ENCODE measurements at places on chromosomes 13 and 19. TPM values are rescaled to one million over a fixed set of nuclear protein-coding genes. Genes with fewer than 3 reads are reported as not detected.

Gene TUBB4A
- total RNA-seq = 1.5 TPM

Gene GJB6
- 1.3 TPM for total RNA-seq

Gene TSSK6
- total RNA-seq = 3.8 TPM

Gene PPP1R13L
- 3.4 TPM for total RNA-seq

Gene KANK3
- 2.9 TPM for total RNA-seq

GRCh38 chr13:110981379-110981778 is 66.5 kb upstream of the ANKRD10 start:
- DNase-seq = no peak

DNA sequence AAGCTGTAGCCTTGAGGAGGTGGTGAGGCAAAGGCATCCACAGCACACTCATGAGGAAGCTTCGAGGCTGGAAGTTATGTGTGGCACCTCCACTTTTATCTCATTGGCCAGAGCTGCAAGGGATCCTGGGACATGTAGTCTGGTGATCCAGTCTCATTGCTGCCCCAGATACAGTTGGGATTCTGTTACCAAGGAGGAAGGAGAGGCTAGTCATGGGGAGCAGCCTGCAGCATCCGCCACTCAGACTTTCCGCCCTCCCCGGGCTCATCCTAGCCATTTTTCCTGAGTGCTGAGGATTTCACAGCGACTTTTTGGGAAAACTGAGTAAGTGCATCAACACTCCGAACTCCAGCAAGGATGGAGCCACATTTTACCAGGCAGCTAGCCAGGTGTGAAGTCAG is 74.4 kb downstream of the DPF1 start:
- DNase-seq = no peak

- DNase-seq = no peak
Observed at GRCh38 chr19:1866693-1867348, 3.4 kb upstream of the KLF16 start.
